ENCODE measurements at places on chromosomes 11 and 22. TPM values are rescaled to one million over a fixed set of nuclear protein-coding genes. Genes with fewer than 3 reads are reported as not detected.

The C11orf86 gene
- 0.14 TPM for polyA plus RNA-seq

- H3K27me3 ChIP-seq = no peaks in the 10 kb centered on the region
- no peak for DNase-seq
- no peak overlapping the region for H3K4me3 ChIP-seq
- no peaks in the 10 kb centered on the region for H3K4me1 ChIP-seq
- no peaks in the 10 kb centered on the region for H3K36me3 ChIP-seq
Observed at GRCh38 chr22:49195636-49196035, 632.0 kb downstream of the BRD1 start.

DNA sequence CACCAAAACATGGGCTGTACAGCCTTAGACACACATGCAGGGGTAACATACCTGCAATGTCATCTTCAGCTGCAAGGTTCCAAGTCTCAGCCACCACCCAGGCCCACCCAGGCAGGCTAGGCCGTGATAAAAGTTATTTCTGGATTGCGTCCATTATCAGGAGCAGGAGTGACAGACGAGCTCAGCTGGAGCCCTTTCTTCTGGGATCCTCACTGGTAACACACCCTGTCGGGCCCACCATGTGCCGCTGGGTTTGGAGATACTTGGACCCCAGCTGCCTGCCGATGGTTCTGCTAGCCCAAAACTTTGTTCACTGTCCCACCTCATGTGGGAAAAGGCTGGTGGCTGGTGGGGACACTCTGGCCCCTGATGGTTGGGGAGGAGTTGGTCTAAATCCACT is 24.8 kb downstream of the TMPRSS5 start:
- no peaks in the 10 kb centered on the region for H3K4me1 ChIP-seq
- H3K4me3 ChIP-seq = no peak overlapping the region
- DNase-seq = no peak
- no peaks in the 10 kb centered on the region for H3K36me3 ChIP-seq
- no peaks in the 10 kb centered on the region for H3K27me3 ChIP-seq

- H3K4me3 ChIP-seq = no peak overlapping the region
- no peaks in the 10 kb centered on the region for H3K4me1 ChIP-seq
- H3K27ac ChIP-seq = no peak overlapping the region
- no peak for DNase-seq
Observed at GRCh38 chr11:31441296-31441695, 68.1 kb downstream of the IMMP1L start.

DNA sequence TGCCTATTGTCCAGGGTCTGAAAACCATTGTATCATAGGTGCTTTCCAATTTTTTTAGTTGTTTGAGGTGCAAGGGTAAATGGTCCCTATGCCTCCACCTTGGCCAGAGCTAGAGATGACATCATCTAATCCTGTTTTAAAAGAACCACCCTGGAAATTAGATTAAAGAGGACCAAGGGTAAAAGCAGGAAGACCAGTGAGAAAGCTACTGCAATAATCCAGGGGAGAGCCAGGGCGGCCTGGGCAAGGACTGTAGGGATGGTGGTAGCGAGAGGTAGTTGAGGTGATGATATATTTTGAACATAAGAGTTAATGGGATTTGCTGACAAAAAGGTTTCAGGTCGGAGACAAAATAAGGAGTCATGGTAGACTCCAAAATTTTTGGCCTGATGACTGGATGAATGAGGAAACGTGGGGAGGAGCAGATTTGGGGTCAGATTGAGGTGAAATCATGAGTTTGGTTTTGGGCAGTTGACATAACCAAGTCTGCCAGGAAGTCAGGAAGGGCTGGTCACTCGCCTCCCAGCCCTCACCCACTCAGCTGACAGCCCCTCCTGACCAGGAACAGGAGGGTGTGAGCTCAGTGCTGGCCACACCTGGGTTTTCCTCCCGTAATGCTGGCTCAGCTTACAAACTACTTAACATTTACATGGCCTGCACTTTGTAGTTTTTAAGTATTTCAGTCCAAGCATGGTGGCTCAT is 23.0 kb downstream of the SCN4B start:
- no peak for DNase-seq
- no peaks in the 10 kb centered on the region for H3K4me1 ChIP-seq
- H3K27me3 ChIP-seq = no peaks in the 10 kb centered on the region

DNA sequence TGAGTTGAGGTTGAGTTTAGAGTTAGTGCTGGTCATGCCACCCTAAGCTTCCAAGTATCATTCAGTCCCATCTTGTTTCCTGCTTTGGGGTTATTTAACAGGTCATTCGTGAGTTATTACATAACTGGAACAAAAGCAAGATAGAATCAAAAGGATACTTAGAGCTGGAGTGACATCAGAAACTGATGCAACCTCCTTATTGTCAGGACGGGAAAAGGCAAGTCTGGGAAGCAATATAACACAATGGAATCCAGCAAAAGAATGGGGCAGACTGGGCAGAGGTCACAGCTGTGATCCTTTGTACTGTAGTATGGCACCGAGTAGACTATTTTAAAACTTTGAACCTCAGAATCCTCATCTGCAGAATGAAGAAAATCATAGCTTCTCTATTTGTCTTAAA is 4.4 kb upstream of the PRSS23 start:
- no peak overlapping the region for H3K27ac ChIP-seq
- H3K4me3 ChIP-seq = no peak overlapping the region
- H3K27me3 ChIP-seq = peaks cover 23% of the 10 kb centered on the region
- H3K4me1 ChIP-seq = no peaks in the 10 kb centered on the region

DNA sequence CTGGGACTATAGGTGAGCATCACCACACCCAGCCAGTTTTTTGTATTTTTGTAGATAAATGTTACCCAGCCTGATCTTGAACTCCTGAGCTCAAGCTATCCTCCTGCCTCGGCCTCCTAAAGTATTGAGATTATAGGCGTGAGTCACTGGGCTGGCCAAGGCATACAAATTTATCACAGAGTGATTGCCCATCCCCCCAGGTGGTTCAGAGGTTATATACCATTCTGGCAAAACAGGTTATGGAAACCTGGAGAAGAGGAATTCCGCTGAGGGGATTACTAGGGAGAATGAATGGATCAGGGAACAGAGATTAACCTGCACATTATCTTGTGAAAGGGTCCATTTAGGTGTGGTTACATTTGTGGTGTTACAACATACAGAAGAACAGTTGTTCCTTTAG is 8.1 kb downstream of the ATG13 start:
- no peak overlapping the region for H3K27ac ChIP-seq

GRCh38 chr11:24965748-24966147 is 468.9 kb downstream of the LUZP2 start:
- no peak overlapping the region for H3K4me3 ChIP-seq
- H3K27me3 ChIP-seq = no peaks in the 10 kb centered on the region
- no peaks in the 10 kb centered on the region for H3K4me1 ChIP-seq
- H3K36me3 ChIP-seq = no peaks in the 10 kb centered on the region
- no peak overlapping the region for H3K27ac ChIP-seq
- no peak for DNase-seq

DNA sequence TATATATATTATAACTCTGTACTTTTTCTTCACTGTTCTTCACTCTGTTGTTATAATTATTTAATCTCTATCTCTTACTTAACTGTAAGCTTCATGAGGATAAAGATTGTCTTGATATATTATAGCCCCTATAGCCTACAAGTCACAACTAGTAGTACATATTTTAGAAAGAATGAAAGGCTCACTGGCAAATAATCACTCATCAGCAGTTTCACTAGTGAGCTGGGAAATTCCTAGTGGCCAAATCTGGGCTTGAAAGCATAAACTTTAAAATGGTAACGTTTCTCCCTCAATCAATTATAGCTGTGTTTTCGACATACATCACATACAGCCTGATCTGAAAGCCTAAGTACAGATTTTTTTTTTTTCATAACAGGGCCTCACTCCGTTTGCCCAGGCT is 42.5 kb downstream of the CTSC start:
- H3K4me1 ChIP-seq = no peaks in the 10 kb centered on the region
- peaks cover 23% of the 10 kb centered on the region for H3K36me3 ChIP-seq
- no peaks in the 10 kb centered on the region for H3K27me3 ChIP-seq
- H3K4me3 ChIP-seq = no peak overlapping the region
- no peak for DNase-seq

The NOX4 gene
- polyA plus RNA-seq = 6.8 TPM
